ENCODE measurements at places on chromosomes 7 and 10. TPM values are rescaled to one million over a fixed set of nuclear protein-coding genes. Genes with fewer than 3 reads are reported as not detected.

DNA sequence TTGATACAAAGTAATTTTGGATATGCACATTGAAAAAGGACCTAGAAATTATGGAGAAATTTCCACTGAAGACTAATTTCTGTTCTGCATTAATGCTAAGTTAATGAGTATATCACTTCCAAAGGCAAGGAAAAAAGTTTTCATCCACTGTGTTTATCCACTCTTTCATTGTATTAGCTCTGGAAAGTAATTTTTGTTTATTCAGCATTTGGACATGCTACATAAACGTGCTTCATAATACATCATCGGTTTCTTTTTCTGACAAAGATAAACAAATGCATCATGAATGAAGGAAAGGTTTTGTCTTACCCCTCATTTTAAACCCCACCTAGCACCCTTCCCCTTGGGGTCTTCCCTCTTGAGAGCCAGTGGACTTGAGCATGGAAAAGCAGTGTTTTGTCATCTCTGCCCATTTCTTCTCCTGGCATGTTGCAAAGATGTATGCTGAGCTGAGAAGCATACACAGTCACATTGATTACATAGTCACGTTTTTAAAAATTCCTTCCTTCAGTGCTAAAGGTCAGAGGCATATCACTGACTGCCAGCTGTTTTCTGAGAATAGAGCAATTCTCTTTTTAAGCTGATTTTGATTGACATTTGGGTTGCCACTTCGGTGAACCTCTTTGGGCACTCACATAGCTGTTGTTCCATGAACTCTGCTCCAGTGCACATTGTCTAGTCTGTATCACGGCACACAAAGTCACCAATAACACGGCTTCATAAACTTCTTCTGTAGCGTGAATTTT, 65.9 kb upstream of the C7orf33 start:
- DNase-seq: no peak

DNA sequence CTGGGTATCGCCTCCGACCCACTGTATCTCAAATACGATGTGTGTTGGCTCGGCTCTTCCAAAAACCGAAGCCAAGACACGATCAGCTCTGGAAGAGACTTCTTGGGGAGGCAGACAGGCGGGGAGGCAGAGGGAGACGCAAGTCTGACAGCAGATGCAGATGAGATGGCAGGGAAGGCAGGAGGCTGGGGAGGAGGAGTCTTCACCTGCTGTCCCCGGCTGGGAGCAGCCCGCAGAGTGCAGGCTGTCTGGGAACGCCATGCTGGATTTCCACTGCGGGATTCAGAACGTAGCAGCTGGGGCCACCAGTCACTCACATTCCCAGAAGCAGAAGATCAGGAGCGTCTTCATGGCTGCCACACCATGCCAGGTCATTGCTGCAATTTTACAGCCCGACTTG, 29.4 kb downstream of the CTBP2 start:
- no peak for DNase-seq

GRCh38 chr10:60932756-60933155, 11.2 kb downstream of the RHOBTB1 start:
- no peak for DNase-seq

DNA sequence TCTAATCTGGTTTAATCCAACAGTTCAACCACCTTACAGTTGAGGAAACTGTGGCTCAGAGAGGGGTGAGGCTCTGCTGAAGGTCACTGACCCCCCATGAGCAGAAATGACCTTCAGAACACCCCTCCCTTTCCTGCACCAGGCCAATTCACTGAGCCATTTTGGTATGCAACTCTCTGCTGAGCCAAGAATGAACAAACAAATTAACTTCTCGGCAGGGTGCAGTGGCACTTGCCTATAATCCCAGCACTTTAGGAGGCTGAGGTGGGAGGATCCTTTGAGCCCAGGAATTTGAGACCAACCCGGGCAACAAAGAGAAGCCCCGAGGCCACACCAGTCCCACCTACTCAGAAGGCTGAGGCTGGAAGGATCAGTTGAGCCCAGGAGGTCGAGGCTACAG, 29.8 kb downstream of the PDGFA start:
- DNase-seq: no peak

DNA sequence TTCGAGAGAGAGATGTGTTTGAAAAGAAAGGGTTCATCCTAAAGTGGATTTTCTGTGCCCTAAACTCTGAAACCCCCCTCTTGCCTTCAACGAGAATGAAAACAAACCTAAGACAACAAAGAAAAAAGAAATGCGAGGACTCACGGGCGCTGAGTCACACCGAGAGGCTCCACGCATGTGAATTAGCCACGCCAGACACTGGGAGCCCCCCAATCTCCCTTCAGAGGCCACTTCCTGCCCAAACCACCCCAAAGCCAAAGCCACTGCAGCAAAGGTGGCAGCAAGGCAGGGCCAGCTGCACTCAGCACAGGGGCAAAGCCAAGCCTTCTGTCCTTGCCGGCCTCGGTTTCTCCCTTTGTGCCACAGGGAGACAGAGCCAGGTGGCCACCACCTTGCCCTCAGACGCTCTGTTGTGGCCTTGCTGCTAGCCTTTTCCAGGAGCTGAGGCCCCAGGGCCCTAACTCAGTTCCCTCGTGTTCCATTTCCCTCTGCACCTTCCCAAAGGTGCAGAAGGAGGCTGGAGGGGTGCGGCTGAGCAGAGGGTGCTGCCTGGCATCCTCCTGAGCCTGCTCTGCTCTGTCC, 93.3 kb downstream of the FAM53B start:
- peak; percentile 31 for DNase-seq

- peak; percentile 28 for DNase-seq
Measured at GRCh38 chr7:114959931-114960330, 38.0 kb downstream of the MDFIC start.

- DNase-seq: no peak
Measured at GRCh38 chr7:17722798-17723197, 217.5 kb downstream of the SNX13 start.

GRCh38 chr7:108824840-108825580, 255.3 kb downstream of the DNAJB9 start:
- peak; percentile 66 for DNase-seq

- DNase-seq: peak; percentile 60
Measured at GRCh38 chr10:72812753-72813430, 80.6 kb upstream of the OIT3 start.

DNA sequence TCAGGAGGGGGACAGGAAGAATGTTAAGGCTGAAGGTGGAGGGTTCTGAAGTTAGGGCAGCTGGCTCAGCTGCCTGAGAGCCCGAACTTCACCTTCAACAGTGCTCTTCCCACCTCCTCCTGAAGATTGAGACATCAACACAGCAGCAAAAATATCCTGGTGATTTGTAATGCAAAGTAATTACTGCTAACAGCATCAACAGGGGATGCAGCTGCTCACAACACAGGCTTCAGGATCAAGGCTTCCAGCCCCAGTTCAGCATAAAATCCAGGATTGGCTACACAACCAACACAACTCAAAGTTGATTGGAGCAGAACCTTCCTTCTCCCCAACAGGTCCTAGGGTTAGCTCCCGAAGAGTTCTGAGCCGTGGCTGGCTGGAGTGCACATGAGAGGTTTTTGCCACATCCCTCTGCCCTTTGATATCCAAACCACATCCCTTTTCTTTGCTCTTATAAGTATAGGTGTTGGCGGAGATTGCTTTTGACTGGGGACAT, 242.4 kb downstream of the KIAA1217 start:
- DNase-seq: no peak

DNA sequence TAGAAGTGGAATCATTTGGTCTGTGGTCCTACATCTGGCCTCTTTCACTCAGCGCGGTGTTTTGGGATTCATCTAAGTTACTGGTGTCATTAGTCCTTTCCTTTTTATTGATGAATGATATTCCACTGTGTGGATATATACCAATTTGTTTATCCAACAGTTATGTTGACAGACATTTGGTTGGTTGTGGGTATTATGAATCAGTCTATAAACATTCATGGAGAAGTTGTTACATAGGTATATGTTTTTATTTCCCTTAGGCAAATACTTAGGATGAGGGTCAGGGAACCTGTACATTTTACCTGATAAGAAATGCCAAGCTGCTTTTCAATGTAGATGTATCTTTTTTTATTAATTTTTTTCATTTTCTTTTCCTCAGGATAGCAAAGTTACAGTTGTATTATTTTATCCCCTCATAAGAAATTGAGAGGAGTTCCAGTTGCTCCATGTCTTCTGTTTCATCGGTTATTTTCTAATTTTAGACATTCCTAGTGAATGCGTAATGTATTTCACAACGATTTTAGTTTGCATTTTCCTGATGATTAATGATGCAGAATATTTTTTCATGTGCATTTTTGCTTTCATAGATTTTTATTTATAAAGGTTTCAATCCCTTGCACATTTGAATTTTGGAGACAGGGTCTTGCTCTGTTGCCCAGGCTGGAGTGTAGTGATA, 203.8 kb upstream of the SH2B2 start:
- peak; percentile 59 for DNase-seq

- DNase-seq: no peak
Measured at GRCh38 chr7:76142861-76143260, 58.8 kb upstream of the SRRM3 start.

- DNase-seq: peak; percentile 64
Measured at GRCh38 chr10:26486990-26487850, 49.1 kb downstream of the APBB1IP start.

GRCh38 chr7:1062296-1063294, 18.2 kb downstream of the GPR146 start:
- no peak for DNase-seq

GRCh38 chr7:45699726-45700390, 125.7 kb downstream of the ADCY1 start:
- DNase-seq: no peak

- DNase-seq: no peak
Measured at GRCh38 chr7:128407233-128407589, 2.6 kb downstream of the IMPDH1 start.

- no peak for DNase-seq
Measured at GRCh38 chr7:80127412-80128160, 7.0 kb upstream of the GNAI1 start.

GRCh38 chr10:110870823-110871297, 868 bp upstream of the PDCD4 start:
- no peak for DNase-seq

- DNase-seq: no peak
Measured at GRCh38 chr10:88721392-88721791, 15.3 kb downstream of the LIPK start.

GRCh38 chr10:114632869-114633715, 25.0 kb downstream of the ABLIM1 start:
- peak; percentile 80 for DNase-seq

DNA sequence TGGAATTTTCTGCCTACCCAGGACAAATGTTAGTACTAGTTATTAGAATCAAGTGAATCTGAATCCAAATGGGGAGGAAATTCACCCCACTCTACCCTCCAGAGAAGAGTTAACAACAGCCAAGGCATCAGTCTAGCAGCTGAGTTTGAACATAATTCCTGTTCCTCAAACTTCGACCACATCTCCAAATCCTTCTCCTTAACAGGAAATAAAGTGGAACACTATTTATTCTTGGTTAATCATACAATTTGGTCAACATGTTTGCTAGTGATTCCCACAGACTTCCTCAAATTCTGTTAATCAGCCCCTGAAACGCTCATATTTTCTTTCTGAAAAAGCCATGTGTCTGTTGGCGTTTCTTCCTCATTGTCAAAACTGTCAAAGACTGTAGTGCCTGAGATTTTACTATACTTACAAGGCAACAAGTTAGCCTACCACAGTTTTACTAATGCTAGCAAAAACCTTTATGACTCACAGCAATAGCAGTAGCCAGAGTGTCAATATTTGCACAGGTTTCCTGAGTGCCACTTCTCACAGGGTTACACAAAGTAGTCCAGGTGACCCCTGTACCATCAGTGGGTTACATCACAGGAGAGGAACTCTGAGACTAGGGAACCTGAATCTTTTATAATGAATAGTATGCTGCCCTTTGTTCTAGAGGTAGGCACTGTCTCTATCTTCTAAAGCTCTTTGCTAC, 202.9 kb downstream of the GRM3 start:
- no peak for DNase-seq

DNA sequence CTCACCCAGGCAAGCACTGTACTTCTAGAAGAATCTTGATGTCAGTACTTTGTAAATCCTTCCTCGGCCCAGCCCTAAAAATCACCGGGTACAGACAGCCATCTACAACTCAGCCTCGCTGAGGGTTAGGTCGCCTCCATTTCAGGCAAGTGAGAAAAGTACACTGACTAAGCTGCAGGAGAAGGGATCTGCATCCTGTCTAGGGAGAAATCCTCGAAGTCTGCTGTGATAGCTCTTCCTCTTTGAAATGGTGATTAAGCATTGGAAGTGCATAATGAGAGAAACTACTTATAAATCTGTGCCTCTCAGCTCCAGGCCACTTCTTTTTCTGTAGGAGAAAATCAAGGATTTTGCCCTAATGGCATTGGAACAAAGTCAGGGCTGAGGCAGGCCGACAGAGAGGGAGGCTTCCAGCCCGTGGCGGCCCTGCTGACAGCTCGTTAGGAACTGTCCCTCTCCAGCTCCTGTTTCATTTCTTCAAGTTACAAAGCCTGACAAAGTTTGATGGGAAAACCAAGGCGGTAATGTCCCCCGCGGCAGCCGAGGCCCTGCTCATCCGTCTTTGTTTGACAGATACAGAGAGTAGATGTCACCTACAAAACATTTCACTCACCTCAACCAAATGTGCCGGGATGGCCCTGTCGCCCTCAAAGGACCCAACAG, 14.1 kb upstream of the GOT1 start:
- DNase-seq: no peak

DNA sequence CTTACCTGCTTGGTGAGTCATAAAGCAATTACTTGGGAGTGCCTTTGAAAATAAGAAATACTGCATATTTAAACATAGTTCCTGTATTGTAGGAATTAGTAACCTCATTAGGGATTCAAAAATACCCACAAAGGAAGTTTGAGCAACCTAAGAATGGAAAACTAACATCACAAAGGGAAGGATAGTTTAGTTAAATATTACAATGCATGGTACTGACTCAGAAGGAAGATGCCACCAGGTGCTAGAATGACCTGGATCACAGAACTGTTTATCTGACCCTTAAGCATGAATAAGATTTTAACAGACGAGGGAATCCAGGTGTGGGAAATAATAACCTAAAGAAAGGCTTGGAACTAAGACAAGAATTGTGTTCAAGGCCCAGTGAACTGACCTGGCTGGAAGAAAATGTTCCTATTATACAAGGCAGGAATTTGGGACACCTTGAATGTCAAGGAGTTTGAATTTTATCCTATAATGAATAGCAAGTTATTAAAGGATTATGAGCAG, 106.4 kb downstream of the GSAP start:
- DNase-seq: no peak

- no peak for DNase-seq
Measured at GRCh38 chr7:2181077-2181854, 51.5 kb downstream of the MAD1L1 start.

DNA sequence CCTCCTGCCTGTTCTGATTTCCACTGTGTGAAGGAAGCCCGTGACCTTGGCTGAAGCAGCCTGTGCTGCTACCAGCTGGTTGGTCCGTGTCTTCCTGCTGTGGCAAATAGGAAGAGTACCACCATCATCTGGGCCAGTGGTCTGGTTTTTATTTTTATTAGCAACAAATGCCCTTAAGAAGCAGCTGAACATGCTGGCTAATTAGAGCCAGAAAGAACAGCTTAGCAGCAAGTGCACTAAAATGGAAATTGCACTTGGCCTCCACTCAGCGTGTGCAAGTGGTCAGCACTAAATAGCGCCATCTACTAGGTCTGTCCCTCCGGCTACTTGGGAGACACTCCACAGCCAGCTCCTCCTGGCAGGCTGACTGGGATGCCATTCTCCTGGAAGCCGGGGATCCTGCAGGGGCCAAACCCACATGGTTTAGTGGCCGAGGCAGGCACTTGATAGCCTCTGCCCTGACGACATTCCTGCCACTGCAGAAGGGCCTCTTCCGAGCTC, 690.3 kb upstream of the FOXK1 start:
- DNase-seq: no peak

Gene PDGFA
- 10.8 TPM for total RNA-seq

Gene C10orf105
- total RNA-seq: under 0.01 TPM

Gene MMS19
- 43.7 TPM for total RNA-seq

Gene CUBN
- 1.3 TPM for total RNA-seq

Gene GNAT3
- not detected for total RNA-seq

Gene TAS2R41
- total RNA-seq: not detected

Gene CALCR
- not detected for total RNA-seq
